Esophagus muscularis mucosa (tissue), 4 donors: ENCODE measurements at places on chromosomes 13 and 19. TPM values are rescaled to one million over a fixed set of nuclear protein-coding genes. Genes with fewer than 3 reads are reported as not detected.
A peak's percentile ranks its signal among the peaks of the same experiment; 100 is the strongest.

MYBPC2 gene
- total RNA-seq, result not detected

ARRDC2 gene
- total RNA-seq, result 57.3 TPM

DNA sequence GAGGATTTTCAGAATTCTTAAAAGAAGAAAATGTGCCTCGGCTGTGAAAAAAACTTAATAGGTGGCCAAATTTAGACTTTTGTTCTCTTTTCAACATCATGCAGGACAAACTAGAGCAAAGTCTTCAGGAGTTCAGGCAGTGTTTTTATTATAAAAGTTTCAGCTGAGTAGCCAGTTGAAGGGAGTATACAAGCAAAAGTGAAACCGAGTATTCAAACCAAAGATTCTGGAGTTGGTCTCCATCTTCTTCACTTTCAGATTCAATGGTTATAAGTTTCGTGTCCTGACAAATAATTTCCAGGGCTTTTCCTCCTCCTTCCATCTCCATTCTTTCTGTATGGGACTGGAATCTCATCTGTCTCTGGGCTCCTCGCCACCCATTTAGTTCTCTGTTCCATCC, 379.7 kb downstream of the GPC5 start:
- DNase-seq, result no peak

DNA sequence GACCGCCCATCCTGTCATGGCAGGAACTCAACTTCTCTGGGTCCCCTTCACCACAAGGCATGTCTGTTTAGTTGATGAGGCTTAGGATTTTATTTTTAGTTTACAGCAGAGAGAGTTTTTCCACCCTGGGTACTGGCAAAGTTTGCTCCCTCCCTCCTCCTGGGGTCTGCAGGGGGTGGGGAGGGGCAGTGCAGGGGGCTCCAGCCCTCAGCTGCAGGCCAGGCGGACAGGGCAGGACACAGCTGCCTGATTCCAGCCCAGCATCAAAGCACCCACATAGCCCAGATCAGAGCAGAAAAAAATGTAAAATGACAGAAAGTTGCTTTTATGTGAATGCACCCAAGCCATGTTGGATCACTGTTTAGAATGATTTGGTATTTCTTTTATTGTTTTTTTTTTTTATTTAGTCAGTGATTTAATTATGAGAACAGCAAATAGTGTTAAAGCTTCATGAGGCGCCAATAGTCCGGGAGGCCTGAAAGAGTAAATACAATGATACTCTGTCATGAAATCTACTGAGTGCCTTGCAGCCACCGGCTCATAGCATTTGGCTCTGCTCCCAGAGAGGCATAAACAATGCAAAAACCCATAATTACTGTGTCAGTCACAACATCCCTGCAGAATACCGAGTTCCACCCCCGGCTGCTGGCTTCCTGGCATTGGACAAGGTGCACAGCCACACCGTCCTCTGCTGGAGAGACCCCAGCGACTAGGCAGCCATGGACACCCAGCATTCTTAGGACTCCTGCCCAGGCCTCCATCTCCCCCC, 923.5 kb downstream of the UQCRFS1 start:
- DNase-seq, result no peak

DNA sequence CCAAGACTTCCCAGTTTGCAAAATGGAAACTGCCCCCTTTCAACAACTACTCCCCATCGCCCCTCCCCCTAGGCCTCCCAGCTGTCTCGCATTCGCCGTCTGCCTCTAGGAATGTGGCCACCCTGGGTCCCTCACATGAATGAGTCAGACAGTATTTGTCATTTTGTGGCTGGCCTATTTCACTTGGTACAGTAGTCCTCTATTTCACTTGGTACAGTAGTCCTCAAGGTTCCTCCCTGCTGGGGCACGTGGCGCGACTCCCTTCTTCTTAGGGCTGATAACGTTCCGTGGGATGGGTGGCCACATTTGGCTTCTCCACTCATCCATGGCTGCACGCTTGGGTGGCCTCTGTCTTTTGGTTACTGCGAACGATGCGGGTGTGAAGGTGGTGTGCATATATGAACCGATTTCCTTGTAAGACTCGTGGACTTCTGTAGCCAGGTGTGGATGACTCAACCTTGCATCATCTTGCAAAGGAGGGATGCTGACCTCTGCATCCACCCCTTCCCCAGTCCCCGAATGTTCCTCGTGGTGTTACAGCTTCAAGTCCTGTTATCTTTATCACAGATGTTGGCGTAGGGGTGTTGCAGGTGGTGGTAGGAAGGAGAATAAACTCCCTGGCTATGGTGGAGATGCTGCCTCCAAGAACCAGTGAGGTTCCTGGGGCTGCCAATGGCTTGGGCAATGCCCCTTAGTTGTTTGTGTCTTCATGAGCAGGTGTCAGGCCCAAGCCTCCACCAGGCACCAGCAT, 112.1 kb upstream of the SOX1 start:
- DNase-seq, result no peak

DNA sequence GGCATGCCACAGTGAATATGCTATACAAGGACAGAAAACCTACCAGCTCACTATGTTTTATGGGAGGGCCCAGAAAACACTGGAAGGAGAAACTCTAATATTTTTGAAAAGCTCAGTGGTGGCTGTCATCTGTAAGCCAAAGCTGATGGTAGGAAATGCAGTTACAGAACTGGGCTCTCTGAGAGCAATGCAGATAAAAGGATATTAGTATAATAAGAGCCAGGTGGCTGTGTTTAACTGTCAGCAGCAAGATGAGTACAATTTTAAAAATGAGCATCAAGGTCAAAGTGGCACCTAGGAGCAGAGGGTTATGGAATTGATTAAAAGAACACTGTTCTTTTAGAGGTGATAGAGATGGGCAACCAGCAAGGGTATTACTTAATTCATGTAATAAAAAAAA, 345.0 kb downstream of the NDFIP2 start:
- DNase-seq, result no peak

- no peak for DNase-seq
Measured at GRCh38 chr19:4102339-4103079, 21.4 kb downstream of the MAP2K2 start.

DNA sequence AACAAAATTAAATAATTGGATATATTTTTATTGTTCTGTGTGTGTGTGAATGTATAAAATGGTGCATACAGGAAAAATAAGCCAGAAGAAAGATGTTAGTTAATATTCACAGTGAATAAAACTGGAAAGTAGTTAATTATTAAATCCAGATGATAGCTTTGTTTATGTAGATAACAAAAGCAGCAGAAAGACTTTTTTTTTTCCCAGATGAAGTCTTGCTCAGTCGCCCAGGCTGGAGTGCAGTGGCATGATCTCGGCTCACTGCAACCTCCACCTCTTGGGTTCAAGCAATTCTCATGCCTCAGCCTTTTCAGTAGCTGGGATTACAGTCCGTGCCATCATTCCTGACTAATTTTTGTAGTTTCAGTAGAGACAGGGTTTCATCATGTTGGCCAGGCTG, 140.1 kb downstream of the ZNF486 start:
- no peak for DNase-seq

- DNase-seq, result no peak
Measured at GRCh38 chr19:8343483-8343844, 402 bp upstream of the KANK3 start.

PTH2 gene
- not detected for total RNA-seq

GRCh38 chr19:34269489-34269888, 15.1 kb downstream of the GARRE1 start:
- no peak for DNase-seq

DNA sequence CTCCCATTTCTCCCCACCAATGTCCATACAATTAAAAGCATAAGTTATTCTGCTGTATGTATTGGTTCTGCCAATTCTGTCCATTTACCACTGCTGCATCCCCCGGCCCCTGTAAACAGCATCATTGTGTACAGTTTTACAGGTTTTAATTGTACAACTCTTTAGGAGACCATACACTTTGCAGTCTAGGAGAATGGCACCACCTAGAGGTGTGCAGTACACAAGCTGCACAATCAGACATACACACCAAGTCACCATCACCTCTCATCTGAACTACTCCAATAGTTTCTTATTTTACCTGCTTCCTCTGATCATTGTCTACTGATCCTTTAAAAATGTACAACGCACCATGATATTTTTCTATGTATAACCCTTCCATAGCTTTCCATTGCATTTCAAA, 855.9 kb upstream of the KLHL1 start:
- DNase-seq, result no peak

DNA sequence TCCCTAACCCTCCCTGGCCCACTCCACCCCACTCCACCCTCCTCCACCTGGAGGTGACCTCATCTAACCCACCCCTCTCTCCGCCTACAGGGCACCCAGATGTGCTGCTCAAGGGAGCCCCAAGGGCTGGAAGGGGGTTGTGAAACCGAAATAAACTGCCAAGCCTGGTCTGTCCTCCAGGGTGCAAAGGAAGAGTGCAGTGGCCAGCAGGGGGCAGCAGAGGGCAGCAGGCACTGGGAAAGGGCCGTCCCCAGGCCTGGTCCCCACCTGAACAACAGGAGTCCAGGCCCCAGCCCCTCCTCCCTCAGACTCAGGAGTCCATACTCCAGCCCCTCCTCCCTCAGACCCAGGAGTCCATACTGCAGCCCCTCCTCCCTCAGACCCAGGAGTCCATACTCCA, 8.4 kb upstream of the BCAM start:
- peak; percentile 96 for DNase-seq

NOTCH3 gene
- 68.6 TPM for total RNA-seq

DNA sequence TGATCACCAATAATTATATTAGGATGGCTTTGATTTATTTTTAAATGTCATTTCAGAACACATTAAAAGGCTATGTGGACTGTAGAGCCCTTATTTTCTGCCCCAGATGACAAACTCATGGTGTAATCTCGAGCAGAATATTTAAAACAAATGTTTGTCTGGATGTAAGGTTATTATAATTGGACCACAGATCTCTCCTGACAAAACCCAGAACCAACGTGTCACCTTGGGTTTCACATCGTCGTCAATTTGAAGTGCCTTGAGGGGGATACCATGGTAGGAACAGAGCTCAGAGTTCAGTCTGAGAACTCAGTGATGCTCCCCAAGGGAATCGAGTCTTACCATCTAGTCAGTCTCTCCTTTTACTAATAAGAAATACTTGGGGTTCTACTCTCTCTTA, 2.8 kb downstream of the SACS start:
- DNase-seq, result peak; percentile 17

DNA sequence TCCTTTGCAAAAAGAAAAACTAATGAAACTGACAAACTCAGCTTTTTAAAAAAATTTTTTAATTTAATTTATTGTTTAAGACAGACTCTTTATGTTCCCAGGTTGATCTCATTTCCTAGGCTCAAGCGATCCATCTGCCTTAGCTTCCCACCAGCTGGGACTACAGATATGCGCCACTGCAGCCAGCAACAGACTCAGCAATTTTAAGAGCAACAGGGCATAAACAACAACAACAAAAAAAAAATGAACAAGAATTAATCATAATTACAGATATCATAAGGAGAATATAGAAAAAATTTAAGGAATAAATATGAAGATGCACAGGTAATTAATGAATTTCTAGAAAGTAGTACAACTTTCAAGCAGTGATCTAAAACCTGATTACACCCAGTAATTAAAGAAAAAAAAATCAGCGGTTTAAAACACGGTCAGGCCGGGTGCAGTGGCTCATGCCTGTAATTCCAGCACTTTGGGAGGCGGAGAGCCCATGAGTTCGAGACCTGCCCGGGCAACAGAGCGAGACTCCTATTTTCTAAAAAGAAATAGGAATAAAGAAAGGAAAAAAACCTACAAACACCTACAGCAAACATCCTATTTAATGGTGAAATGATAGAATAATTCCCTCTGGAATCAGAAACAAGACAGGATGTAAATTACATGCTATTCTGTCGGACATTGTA, 1.4 kb downstream of the ZNF699 start:
- no peak for DNase-seq

DNA sequence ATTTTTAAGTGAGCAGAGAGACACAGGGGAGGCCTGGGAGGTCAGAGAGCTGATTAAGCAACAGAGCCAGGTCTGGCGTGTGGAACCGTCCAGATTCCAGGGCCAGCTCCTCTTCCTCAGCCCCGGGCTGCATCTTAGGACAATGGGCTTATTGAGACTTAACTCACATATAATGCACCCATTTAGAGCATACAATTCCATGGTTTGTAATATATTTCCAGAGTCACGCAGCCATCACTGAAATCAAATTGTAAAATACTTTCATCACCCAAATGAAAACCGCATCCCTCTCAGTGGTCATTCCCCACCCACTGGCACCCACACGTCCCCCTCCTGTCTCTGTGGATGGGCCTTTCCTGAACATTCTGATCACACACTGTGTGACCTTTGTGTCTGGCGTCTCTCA, 2.1 kb upstream of the HMG20B start:
- DNase-seq, result no peak

GRCh38 chr13:110215606-110216005, 91.4 kb downstream of the COL4A1 start:
- DNase-seq, result no peak

DNA sequence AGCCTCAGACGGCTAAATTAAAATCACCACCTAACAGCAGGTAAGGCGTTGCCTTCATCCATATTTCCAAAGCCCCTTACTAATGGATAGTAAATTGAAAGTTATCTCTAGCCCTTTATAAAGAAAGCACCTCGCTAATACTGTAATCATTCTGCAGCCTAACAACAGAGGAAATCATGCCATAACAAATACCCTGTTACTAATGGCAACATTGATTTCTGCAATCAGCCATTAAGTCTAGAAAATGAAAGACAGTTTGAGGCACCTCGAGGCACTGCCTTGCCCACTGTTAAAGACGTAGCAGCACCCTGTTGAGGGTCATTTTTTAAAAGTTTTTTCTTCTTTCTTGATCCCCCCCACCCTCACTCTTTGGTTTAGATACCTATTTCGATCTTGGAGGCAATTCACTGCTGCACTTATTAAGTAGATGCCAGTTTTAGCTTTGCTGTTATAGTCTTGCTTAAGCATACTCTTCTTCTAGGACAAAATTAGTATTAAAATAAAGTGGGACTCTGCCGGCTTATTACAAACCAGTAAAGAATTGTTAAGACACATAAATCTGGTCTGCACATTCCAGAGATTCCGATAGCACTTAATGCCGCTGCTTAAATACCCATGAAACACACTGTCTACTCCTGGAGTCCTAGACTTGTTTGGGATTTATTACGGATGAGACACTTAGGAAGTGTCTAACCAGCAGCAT, 74.8 kb downstream of the ZNF536 start:
- DNase-seq, result no peak

ISOC2 gene
- total RNA-seq, result 86.9 TPM

DNA sequence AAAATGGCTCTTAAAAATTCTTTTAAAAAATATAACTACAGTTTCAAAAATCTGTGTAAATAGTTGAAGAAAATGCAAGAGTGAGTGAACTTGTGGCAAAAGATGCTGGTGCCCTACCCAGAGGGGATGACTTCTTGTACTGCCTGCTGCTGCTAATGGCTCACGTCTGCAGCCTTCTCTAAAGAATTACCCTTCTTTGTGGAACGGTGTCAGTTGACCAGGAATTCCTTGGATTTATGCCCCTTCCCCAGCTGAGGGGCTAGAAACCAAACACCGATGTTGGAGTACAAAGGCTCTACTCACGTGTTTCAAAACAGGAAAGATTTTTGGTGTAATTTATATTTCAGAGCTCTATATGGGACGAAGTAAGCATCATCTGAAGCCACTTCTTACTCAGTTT, 1582.8 kb downstream of the OLFM4 start:
- DNase-seq, result no peak

GRCh38 chr19:33486407-33486806, 35.2 kb downstream of the PEPD start:
- DNase-seq, result no peak

- DNase-seq, result no peak
Measured at GRCh38 chr13:23632048-23632582, 61.9 kb downstream of the TNFRSF19 start.

GRCh38 chr19:4471403-4472173, 509 bp upstream of the HDGFL2 start:
- peak; percentile 100 for DNase-seq
